ENCODE measurements at places on chromosomes 3 and 15.
A peak's percentile ranks its signal among the peaks of the same experiment; 100 is the strongest.

DNA sequence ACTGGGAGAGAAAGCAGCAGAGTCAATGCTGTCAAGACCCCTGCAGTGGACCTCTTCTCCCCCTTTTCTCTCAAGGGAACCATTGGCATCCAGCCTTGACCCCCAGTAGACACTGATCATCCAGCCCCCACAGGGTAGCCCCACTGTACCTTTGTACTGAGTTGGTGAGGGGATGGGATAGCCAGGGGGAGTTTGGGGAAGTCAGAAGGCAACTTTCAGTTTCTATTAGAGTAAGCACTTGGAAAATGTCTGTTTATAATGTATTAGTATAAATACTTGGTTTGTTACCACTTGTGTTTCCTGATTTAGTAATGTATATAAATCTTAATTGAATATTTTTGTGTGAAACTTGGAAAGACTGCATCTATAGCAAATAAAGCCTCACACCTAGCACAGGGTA lies 25.0 kb downstream of the DAG1 start:
- DNase-seq: no peak

- no peak for DNase-seq
These were observed 22.5 kb downstream of the RIOX2 start for GRCh38 chr3:97949743-97950142.

- DNase-seq: no peak
These were observed 6.1 kb upstream of the IL12A start for GRCh38 chr3:159982442-159982974.

DNA sequence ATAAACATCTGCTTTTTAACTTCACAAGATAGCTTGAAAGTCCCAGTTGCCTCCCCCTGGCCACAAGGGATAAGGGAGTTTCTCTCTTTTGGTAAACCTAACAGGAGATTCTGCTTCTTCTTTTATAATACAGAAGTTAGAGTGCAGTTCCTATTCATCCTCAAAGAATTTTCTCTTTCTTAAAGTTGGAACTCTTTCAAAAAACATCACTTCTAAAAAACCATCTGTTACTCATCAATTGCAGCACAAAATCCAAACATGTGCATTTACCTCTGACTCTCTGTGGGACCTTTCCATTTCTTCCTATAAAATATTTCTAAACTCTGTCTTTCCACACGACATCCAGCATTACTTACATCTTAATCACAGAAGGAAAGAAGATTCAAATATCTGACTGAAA lies 5.1 kb downstream of the DPH6 start:
- DNase-seq: peak; percentile 64

- DNase-seq: no peak
These were observed 252.8 kb downstream of the ZIC1 start for GRCh38 chr3:147661916-147662315.

DNA sequence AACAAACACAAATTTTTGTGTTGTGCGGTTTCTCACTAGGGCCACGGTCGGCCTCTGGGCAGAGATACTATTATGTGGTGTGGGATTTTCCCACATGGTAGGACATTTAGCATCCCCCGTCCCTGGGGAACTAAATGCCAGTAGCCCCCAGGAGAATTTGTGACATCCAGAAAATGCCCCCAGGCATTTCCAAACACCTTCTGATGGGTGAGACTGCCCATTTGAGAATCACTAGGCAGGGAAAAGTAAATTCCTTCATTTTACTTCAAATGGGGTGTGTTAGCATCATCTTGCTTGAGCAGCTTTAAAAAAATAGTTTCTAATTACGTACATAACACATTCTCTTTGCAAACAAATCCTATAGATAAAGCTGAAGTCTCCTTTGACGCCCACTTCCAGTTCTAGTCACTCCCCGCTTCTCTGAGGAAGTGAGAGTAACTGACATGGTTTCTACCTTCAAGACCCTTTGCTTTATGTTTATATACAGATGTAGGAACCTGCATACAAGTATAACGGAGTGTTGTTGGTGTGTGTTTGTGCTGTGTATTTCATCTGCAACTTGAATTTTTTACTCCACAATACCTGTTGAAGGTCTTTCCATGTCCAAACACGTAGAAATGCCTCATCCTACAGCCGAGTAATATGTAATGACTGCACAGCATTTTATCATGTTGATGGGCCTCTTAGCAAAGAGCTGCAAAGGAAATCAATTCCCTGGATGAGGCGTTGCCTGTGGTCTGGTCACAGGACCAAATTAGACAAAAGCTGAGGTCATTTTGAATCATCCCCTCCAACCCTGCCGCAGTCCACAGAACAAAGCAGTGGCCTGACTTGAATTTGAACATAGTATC lies 31.4 kb upstream of the ZBTB38 start:
- DNase-seq: peak; percentile 67

- no peak for DNase-seq
These were observed 258.8 kb downstream of the IL5RA start for GRCh38 chr3:2851361-2851760.

GRCh38 chr15:40436116-40436891 lies 4.4 kb upstream of the BAHD1 start:
- DNase-seq: no peak

DNA sequence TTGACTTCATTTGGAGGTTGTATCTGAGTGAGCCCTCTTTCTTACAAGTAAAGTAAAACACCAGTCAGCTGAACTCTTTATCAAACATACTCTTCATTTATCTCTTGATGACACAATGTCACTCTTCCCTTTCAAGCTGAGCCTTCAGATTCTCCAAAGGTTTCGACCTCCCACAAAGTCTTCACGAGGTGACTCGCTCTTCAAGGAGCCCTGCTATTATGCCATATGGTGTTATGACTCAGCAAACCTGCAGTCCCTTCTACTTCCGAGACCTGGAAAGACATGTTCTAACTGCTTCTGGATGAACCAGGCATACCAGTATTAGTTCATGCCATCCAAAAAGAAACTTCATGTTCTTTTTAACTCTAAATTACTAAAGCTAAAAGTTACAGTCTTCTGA lies 23.1 kb downstream of the AADAC start:
- peak; percentile 75 for DNase-seq

DNA sequence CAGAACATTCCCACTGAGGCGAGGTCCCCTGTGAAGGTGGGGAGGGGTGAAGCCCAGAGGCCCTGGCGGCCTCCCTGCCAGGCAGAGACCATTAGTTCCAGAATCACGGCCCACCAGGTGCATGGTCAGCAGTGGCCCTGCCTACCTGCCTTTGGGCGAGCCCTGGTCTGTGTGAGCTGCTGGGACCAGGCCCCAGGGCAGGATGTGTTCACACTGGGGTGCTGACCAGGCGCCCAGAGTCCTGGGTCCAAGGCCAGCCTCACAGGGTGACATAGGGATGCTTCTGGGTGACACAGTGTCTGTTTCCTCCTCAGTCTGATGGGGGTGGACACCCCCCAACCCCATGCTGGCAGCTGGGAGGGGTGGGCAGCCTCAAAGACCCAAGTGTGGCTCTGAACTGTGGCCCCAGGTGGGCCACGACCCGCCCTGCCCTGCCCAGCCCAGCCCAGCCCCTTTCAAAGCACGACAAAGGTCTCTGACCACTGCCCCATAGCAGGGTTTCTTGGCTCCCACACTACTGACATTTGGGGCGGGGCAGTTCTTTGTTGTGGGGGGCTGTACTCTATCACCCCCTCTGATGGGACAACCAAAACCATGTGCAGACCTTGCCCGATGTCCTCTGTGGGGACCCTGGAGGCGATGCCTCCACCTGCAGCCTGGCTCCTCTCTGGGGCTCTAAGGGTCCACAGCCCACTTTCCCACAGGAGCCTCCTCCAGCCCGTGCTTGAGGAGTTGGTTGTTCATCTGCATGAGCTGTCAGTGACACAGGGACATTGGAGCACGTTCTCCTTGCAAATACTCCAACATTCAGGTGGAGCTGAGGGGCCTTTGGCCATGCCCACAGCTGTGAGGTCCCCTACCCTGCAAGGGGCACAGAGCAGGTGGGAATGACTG lies 44.8 kb upstream of the SLC41A3 start:
- DNase-seq: no peak

DNA sequence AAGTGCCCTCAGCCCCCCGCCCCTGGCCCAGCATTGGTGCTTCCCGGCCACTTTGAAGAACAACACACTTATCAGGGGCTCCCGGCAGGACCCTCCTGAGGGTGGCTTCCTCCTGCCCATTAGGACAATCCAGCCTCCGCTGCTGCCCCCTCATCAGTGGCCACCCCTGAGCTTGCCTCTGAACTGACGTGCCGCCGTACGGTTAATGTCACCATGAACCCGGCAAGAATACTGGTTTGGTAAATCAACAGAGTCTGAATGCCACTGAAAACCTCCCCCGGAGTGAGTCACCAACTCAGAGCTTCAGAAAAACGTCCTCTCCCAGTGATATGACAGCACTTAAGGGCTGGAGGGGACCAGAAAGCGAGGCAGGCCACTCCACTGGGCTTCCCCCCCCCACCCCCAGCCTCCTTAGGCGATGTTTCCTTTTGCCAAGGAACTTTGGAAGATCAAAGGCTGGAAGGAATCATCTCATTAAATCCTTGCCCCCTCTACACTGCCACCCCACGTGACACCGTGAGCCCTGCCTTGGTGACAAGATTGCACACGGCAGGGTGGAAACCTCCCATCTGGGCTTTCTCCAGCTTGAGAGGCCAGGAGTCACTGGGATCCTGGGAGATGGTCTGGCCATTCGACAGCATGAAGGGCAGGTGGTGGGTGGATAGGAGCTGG lies 142.1 kb downstream of the NUP210 start:
- DNase-seq: no peak

DNA sequence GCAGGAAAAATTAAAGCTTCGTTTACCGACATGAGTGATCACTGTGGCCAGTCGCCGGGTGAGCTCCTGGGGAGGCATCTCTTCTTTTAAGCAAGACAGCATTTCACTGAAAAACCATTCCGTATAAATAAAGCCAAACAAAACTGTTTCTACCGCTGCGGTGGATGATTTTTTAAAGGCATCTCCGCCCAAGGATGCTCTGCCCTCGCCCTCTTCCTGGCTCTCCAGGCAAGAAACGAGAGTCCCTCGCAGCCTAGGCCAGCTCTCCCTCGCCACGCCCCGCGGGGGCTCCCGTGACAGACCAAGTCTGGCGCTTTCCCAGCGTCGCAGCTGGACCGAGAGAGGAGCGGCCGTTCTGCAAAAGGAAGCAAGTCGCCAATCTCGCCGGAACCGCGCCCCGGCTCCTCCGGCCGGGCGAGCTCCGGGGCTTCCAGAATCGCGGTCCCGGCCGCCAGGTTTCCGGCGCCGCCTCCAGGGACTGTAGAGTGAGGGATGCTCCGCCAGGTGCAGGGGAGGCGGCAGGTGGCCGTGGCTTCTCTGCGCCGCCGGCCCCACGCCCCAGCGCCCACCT lies 458 bp downstream of the MCF2L2 start:
- no peak for DNase-seq

DNA sequence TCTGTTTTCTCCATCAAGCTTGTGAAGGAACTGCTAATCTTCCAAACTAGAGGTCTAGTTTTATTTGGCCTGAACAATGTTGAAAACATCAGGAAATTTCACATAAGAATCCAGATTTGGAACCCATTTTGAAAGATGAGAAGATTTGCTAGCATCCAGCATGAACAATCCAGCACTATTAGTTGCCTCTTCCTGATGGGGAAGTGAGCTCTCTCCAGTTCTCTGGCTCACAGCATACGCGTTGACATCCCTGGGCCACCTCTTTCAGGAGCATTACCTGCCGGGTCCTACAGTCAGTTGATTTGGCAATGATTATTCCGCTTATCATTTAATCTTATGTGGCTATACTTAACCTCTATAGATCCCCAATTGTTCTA lies 10.9 kb downstream of the GPR87 start:
- no peak for DNase-seq

DNA sequence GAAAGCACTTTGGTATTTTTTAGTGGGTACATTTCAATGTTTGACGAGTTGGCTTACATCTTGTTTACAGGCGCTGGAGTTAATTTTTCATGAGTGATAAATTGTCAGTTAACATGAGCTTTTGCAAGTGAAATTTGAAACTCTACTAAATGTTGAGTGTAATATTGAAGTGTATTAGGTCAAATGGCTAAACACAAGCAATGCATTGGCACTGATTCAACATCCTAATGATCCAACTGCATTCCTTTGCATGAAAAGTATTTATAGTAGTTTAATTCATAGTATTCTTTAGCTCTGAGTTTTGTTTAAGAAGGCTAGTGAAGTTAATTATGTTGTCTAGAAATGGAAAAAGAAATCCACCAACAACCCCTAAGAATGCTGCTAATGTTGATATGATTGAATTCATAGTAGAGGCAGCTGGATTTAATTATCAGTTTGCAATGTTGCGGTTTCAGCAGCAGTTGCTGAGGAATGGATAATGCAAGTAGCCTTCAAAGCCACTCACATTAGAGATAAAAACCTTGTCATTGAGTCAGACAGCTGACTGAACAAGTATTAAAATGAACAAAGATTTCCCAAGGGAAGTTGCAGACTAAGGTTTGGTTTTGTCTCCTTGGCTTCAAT lies 245.6 kb upstream of the GOLIM4 start:
- peak; percentile 39 for DNase-seq

- no peak for DNase-seq
These were observed 51.9 kb downstream of the BBX start for GRCh38 chr3:107574650-107575049.

- DNase-seq: peak; percentile 21
These were observed 106.2 kb upstream of the UBE3A start for GRCh38 chr15:25545017-25545416.

DNA sequence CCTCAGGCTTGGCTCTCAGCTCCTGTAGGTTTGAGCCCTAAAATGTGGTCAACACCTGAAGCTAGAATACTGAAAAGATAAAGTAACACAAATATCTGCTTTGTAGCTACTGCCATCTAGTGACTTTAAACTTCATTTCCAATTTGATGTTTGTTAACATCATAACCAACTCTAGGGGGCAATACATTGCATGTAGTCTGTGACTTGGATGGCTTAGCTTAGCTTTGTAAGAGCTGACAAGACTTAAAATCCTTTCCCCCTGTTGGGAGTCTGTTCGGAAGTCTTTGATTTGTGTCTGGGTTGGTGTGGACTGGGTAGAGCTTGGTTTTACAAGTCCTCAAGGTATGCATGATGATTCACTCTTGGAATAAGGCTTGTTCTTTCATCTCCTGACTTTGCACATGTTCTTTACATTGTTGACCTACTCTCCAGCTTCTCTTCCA lies 51.7 kb downstream of the SCN11A start:
- no peak for DNase-seq

- no peak for DNase-seq
These were observed 107.1 kb upstream of the UBE2E2 start for GRCh38 chr3:23096041-23096440.

GRCh38 chr3:134423153-134423552 lies 48.9 kb upstream of the AMOTL2 start:
- DNase-seq: no peak
